Activated B cell treated with CpG ODN at 0.5 μM for 24 hours (primary cell): ENCODE measurements at places on chromosomes 7 and 10.

DNA sequence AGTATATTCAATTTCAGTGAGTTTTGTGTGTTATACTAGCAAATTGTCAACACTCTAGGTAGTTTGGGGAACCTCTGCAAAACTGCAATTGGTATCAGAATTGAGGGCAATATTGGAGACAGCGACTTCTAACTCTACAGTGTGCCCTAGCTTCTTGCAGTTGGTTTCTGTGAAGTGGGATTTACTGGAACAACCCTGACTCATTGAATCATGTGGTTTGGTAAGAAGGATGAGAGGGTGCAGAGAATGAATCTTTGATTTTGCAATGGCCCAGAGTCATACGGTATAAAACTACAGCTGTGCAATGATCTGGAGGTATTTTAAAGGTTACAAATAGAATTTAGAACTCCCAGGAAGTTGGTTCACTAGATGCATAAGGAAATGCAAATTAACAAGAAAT lies 129.1 kb upstream of the PPP1R3A start:
- H3K4me1 ChIP-seq: peaks cover 36% of the 10 kb centered on the region
- H3K4me3 ChIP-seq: no peak overlapping the region
- H3K27me3 ChIP-seq: no peaks in the 10 kb centered on the region
- DNase-seq: no peak

- peaks cover 23% of the 10 kb centered on the region for H3K4me1 ChIP-seq
- no peak overlapping the region for H3K4me3 ChIP-seq
- H3K27ac ChIP-seq: no peak overlapping the region
Measured at GRCh38 chr7:143413123-143413522, 4.5 kb upstream of the EPHA1 start.

GRCh38 chr10:51251110-51251509 lies 176.8 kb downstream of the PRKG1 start:
- no peaks in the 10 kb centered on the region for H3K4me1 ChIP-seq
- no peak overlapping the region for H3K27ac ChIP-seq
- no peaks in the 10 kb centered on the region for H3K36me3 ChIP-seq
- no peak overlapping the region for H3K4me3 ChIP-seq
- no peaks in the 10 kb centered on the region for H3K27me3 ChIP-seq

DNA sequence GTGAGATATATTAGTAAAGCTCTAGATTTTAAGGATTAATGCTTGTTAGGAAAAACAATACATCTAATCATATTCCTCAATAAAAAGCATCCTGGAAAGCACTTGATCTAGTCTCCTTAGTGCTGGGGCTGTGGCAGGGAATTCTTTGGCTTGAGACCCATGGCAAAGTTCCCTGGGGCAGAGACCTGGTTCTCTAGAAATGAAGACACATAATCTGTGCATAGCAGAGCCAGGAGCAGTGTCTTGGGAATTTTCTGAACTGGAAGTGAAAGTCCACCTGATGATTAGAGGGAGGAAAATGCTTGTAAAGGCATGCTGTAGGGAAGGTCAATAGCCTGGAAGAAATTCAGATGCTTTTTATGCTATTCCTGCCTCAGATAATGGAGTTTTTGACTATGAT lies 247.4 kb downstream of the CDK14 start:
- DNase-seq: no peak
- H3K4me1 ChIP-seq: peaks cover 49% of the 10 kb centered on the region
- peaks cover 19% of the 10 kb centered on the region for H3K36me3 ChIP-seq
- no peak overlapping the region for H3K4me3 ChIP-seq

GRCh38 chr10:71513936-71514335 lies 117.2 kb downstream of the CDH23 start:
- peaks cover 2% of the 10 kb centered on the region for H3K27me3 ChIP-seq
- H3K36me3 ChIP-seq: no peaks in the 10 kb centered on the region
- no peak overlapping the region for H3K27ac ChIP-seq
- H3K4me1 ChIP-seq: no peaks in the 10 kb centered on the region
